NCI-H345 (cell line): ENCODE measurements at places on chromosomes 4 and X.

DNA sequence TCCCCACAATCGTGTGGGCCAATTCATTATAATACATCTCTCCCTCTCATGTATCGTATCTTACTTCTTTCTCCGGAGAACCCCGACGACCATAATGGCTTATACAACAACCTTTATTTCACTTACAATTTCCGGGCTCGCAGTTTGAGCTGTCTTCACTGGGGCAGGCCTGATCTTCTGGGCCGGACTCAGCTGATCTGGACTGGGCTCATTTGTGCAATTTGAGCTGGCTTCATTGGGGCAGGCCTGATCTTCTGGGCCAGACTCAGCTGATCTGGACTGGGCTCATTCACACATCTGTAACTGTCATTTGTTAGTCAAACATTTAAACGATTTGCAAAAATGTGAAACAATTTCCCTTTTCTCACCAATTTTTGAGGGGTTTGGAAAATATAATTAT is 171.5 kb upstream of the FRG1 start:
- no peak for DNase-seq

- no peak for DNase-seq
Observed at GRCh38 chrX:123087326-123087725, 96.8 kb upstream of the GRIA3 start.

DNA sequence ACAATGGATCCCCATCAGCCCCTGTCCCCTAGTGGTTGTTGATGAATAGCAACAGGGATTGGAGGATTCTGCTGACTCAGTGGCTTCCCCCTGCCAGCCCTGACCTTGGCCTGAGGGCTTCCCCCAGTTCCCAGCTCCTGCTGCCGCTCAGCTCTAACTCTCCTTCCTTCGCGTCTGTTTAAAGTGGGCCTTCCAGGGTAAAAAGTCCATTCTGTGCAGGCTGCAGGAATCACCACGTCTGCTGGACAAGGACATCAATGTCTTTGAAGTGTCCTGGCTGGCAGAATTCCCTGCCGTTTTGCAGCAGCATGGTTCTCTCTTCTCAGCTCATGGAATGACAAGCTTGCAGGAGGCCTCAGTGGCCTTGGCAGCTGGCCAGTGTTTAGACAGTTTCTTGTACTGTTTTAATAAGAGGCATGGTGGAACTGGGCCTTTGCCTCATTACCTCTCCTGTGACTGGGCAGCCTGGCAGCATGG is 152.5 kb upstream of the STX18 start:
- peak; percentile 55 for DNase-seq

GRCh38 chrX:63661676-63662075 is 123.3 kb downstream of the ARHGEF9 start:
- DNase-seq: no peak

- no peak for DNase-seq
Observed at GRCh38 chr4:185920171-185920570, 108.2 kb upstream of the SORBS2 start.

- no peak for DNase-seq
Observed at GRCh38 chrX:125826080-125826479, 340.0 kb downstream of the DCAF12L2 start.

DNA sequence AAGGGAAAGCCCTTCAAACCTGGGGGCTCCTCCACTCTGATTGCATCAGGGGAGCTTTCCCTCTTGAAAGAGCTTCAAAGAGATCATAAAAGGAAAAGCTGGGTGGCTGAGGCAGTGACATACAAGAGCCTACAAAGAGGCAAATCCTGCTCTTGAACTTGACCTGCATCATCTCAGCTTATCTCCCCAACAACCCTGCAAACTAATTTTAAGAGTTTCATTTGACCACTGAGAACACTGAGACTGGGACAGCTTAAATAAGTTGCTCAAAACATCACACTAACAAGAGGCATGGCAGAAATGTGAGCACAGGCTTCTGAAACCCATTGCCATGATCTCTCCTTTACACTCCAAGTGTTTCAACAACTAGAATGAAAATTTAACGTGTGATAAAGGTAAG is 101.6 kb upstream of the PPARGC1A start:
- no peak for DNase-seq

GRCh38 chr4:33080275-33080674 is 2360.1 kb downstream of the PCDH7 start:
- no peak for DNase-seq

DNA sequence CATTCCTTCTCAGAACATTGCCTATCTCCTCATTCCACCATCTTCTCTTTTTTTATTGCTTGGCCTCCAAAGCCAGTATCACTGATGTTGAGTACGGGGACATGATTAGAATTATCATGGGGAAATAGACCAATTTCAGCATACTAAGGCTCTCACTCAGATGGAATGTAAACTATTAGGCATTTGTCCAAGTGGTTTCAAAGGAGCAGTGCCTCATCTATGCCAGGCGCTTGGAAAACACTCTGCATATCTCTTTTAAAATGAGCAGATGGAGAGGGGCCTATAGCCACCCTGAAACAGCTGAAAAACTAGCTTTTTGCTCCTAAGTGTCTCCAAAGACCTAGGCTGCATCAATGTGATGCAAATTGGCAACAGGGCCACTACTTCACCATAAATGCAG is 150.8 kb upstream of the DIPK2B start:
- no peak for DNase-seq
